HFF-Myc (cell line): ENCODE measurements at places on chromosomes 4 and X.

GRCh38 chrX:50372966-50373365, 97.7 kb downstream of the DGKK start:
- no peak for DNase-seq

DNA sequence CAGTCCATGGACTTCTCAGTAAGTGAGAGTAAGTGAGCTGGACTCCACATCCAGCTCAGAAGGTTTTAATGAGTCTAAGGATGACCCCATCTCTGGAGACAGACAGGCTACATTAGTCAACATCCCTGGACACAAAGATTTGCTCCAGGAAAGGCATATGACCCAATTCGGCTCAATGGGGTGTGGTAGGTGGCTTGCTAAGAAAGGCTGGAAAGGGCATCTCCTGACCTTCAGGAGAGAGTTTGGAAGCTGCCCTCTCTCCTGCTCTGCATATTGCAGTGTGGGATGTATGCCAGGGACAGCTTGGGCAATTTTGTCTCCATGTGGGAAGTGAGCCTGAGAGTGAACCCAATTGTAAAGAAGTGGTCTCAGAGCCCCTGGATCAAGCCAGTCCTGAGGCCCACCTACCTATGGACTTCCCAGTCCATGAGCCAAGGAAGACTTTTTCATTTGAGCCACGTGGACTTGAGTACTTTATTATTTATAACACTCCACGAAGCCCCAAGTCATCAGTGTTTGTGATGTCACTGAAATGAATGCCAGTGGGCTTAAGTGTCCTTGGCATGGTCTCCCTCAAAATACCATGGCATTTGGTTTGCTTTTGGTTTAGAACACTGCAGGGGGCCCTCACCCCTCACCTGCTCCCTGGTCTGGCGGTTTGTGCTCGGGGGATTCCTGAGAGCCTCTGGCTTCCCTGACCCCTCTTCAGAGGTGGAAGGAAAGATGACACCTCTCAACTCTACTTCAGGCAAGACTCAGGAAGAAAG, 10.4 kb upstream of the ABLIM2 start:
- DNase-seq = no peak

GRCh38 chrX:7941390-7942042, 14.3 kb upstream of the PNPLA4 start:
- DNase-seq = peak; percentile 9

DNA sequence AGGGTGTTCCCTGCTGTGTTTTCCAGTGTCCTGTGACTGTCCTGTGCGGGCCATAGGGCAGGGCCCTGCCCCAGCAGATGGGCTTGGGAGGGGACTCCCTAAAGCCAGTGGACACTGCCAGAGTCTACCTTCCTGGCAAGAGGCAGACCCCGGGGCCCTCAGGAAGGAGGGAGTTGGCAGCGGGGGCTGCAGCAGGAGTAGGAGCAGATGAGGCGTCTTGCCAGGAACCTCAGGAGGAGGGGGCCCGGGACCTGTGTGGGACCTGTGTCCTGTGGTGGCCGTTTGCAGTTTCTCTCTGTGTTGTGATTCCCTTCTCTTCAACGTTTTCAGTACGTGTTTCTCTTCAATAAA, 3.8 kb downstream of the PNMA3 start:
- no peak for DNase-seq

DNA sequence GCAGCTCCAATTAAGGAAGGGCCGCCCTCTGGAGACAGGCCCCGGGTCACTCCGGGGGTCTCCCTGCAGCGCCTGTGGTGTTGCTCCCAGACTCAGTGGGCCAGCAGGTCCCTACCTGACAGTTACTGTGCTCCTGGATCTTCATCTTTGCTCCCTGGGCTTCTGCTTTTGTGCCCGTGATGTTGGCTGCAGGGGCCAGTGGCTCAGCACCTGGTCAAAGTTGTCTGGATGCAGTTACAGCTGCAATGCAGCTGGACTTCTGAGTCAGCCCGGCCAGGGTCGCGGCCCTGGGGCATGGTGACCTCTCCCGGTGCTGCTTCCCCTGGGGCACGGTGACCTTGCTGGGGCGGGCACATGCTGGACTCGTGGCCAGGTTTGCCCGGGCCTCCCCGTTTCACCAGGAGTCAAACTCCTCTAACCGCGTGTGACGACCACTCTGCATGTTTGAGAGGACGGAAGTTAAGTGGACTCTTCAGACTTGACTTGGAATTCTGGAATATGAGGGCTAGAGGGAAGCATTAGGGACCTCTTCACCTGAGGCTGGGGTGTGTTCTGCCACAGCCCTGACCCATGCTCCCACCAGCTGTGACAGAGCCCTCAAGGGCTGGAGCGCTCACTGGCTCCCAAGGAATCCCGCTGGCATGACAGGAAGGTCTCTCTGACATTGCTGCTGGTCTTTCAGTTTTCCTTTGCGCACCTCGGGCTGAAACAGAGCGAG, 3.7 kb downstream of the CTAG2 start:
- no peak for DNase-seq

- DNase-seq = no peak
Measured at GRCh38 chrX:53242310-53242709, 17.3 kb upstream of the KDM5C start.
